ENCODE measurements at places on chromosomes 3 and 15.

DNA sequence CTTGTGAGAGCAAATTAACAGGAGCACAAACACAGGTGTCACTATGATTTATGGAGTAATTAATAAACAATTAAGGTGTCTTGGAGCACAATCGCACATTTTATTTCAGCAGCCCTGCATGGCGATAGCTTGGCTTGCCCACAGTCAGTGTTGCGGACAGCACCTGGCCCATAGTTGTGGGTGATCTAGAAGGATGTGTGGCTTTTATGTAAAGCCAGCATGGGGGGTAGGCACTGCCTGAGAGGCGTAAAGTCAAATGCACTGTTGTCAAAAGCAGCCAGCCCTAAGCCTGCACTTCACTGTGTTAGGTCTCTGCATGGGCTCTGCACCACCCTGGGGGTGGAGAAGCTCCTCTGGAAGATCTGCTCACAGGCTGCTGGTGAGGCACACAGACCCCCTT, 177.4 kb upstream of the PPP2R3A start:
- DNase-seq = no peak

GRCh38 chr15:77966540-77967234, 110.8 kb downstream of the TBC1D2B start:
- DNase-seq = no peak

GRCh38 chr3:79587150-79587549, 180.6 kb downstream of the ROBO1 start:
- no peak for DNase-seq

DNA sequence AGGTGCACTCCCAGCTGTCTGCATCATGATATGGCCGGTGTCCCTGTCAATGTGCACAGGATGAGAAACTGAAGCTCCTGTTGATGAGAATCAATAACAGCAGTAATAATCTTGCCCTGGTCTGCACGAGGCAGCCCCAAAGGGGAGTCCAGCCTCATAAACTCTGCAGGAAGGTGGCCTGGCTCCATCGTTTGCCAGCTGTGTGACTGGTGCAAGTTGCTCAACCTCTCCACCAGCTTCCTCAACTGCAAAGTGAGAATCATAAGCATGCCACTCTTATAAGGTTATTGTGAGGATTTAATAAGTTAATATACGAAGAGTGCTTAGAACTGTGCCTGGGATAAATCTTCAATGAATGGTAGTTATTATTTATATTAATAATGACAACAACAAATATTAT, 203.4 kb upstream of the HES1 start:
- DNase-seq = no peak

DNA sequence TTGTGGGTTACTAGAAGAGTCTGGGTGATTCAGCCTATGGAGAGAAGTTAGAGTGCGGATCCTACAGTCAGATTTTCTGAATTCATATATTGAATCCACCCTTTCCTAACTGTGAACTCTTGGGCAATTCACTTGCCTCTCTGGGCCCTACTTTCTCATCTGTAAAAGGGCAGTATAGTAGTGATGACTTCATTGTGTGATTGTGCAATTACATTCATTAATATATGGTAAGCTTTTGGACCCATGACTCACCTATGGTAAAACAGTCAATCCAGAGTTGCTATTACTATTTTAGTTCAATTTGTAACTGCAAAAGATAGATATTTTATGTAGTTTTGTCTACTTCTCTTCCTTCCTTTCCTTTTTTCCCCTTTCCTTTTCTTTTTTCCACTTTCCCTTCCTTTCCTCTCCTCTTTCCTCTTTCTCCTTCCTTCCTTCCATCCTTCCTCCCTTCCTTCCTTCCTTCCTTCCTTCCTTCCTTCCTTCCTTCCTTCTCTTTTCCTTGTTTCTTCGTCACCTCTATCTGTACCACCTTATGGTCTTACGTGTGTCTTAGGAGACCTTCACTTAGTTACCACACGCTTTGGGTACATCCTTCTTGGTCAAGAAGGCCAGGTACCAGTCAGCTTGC, 37.0 kb downstream of the GMNC start:
- no peak for DNase-seq

DNA sequence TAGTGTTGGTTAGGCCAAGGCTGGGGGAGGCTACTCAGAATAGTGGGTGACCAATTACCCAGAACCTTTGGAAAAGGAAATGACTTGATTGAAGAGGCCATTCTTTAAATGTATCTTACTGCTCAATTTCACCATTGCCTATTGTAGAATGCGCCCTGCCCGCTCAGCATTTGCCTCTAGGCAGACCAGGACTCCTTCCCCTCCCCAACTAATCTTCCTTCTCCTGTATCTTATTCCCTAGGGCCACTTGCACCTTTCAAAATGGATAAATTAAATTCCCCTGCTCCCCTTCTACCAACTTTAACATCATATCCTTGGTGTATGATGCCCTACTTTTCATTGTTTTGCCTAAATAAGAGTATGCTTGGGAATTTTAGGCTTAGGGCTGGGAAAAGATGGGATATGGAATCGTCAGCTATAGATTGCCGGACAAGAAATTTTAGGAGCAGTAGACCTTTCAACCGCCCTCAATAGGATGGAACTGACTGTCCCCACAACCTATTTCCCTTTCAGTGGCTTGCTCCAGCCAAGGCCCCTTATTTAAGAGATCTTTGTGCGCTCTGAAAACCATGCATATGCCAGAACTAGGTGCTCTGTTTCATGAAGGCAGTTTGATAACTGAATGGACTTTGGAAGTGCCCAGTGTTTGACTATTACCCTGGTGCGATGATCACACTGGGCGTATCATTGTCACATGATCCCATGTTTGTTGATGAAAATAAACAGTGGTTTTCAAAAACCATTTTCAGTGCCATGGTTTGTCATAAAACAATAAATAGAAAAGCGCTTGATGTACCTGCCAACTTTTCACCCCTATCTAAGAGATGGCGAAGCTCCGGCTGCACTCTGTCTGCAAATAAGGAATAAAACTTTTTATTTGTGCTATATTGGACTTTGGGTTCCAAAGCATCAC, 74.3 kb upstream of the TSEN2 start:
- no peak for DNase-seq

GRCh38 chr3:146265720-146266119, 14.8 kb upstream of the PLSCR4 start:
- no peak for DNase-seq

DNA sequence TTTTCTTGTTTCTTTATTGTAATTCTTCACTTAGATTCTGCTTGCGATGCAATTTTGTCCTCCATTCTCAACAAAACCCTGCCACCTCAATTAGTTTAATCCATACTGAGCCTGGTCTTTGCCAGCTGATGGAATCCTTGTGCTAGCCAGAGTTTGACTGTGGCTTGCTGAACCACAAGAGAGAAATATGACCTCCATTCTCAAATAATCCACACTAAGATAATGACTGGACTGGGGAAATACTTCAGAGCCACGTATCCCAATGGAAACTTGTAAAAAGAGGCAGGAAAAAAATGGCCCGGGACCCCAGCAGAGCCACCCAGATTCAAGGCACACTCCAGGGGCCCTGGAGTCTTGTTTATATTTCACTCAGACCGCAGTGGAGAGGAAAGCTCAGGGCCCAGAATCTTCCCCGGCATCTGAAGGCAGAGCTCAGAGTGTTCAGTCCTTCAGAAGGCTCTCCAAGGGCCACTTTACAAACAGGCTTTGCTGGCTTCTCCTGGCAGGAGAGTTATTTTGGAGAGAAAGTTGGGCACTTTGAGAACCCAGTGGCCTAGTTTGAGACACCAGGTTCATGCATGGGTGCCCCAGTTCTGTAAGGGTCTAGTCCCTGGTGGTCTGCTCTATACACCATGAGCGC, 62.7 kb downstream of the SSUH2 start:
- DNase-seq = peak; percentile 25

GRCh38 chr3:117238806-117239205, 529.2 kb downstream of the TUSC7 start:
- DNase-seq = no peak

DNA sequence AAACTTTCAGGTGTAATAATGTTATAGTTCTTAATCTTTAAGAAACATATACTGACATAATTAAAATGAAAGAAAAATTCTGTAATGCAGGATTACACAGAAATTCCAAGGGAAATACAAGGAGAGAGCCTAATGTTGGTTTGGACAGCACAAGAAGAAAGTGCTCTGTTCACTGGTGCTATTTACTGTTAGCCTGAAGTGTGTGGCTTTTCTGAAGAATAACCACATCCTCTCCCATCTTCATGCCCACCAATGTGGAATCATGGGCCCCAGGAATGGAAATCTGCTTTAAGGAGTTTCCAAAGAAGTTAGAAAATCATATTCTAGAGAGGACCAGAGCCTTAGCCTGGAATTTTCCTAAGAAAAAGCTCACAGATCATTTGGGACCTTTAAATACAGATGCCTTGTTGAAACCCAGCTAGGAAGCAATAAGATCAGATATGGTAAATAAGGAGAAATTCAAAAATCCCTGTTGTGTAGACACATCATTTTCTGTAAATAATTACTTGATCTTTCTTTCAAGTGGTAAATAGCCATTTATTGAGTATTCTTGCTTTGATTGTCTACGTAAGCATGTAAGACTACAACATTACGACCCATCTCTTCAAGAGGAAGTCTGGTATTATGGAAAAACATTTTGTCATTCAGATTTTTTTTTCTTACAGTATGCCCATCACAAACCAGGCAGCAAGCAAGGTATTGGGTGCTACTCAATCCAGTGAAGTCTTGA, 10.3 kb upstream of the USP50 start:
- DNase-seq = no peak

- no peak for DNase-seq
Measured at GRCh38 chr3:81967393-81967792, 205.9 kb upstream of the GBE1 start.
